ENCODE measurements at places on chromosomes 3 and 15.

GRCh38 chr3:55122312-55122711 lies 194.5 kb upstream of the LRTM1 start:
- DNase-seq = no peak

DNA sequence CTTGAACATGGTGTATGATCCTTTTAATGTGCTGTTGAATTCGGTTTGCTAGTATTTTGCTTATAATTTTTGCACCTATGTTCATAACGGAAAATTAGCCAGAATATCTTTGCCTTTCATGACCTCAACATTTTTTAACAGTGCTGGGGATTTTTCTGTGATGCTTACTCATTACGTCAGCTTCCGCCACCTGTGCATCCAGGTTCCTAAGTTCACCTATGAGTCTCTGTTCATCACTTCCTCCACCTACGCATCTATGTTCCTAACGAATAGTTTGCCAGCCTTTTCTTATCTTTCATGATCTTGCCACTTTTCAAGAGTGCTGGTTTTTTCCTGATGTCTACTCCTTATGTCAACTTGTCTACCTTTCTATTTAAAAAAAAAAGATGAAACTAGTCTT lies 16.5 kb downstream of the AADACL2 start:
- DNase-seq = no peak

- DNase-seq = no peak
Measured at GRCh38 chr3:31472479-31473390, 60.0 kb upstream of the STT3B start.

- DNase-seq = no peak
Measured at GRCh38 chr15:62419192-62419591, 254.1 kb upstream of the C2CD4B start.

- peak; percentile 23 for DNase-seq
Measured at GRCh38 chr3:14548321-14548729, 8.2 kb upstream of the GRIP2 start.

DNA sequence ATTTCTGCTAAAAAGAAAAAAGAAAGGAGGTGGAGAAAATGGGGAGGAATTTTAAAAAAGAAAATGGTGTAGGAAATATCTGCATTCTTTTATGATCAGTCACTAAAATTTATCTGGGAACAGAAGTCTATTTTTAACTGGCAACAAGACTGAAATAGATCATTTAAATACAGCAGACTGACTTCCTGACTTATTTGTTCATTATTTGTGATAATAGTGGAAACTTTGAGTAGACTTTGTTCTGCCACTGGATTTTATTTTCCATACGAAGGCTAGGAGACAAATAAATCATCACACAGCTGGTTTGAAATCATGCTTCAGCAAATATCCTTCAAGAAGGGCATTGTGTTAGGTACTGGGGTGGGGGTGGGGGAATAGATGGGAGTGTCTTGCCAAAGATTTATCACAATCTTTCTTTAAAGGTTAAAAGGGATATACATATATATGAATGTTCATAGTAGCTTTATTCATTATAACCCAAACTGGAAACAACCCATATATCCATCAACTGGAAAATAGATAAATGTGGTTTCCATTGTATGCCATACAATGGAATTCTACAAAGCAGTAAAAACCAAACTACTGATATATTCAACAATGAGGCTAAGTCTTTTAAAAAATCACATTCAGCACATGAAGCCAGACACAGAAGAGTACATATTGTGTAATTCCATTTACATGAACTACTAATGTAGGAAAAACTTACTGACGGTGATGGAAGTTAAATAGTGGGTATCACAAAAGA lies 4.7 kb upstream of the CLASP2 start:
- DNase-seq = no peak

- DNase-seq = no peak
Measured at GRCh38 chr15:29805043-29805707, 17.1 kb downstream of the TJP1 start.

GRCh38 chr3:124415446-124415960 lies 314.7 kb upstream of the UMPS start:
- no peak for DNase-seq

DNA sequence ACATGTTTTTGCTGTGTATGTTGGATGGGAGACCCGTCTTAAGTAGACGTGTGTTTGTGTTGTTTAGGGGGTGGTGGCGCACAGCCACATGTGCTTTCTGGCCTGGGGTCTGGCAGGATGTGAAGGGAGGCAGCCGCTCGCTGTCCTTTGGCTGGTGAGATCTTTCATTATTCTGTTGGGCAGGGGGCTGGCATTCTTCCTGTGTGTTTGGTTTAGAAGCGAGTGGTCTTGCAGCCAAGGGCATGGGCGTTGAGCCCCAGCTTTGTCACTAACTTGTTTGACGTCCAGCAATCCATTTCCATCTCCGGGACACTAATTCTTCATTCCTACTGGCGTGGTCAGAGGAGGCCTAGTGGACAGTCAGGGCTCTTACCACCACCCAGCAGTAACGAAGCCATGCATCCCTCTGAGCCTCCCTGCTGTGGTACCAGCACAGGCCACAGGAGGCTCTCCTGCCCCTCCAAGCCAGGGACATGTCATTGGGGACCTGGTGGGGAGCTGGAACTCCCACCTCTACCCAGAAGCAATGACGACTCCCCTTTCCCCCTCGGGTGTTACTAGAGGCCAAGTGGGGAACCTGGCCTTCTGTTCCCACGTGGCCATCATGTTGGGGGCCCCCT lies 10.7 kb downstream of the THSD4 start:
- DNase-seq = no peak

- DNase-seq = no peak
Measured at GRCh38 chr3:139457066-139457465, 19.2 kb downstream of the RBP2 start.
